ENCODE measurements at places on chromosomes 1 and 21.
A peak's percentile ranks its signal among the peaks of the same experiment; 100 is the strongest.

- H3K27ac ChIP-seq, result peak overlapping the region; percentile 39
- peaks cover 34% of the 10 kb centered on the region for H3K36me3 ChIP-seq
Measured at GRCh38 chr1:8352471-8352845, 34.5 kb downstream of the SLC45A1 start.

- H3K27me3 ChIP-seq, result no peaks in the 10 kb centered on the region
- H3K36me3 ChIP-seq, result no peaks in the 10 kb centered on the region
- H3K4me1 ChIP-seq, result peaks cover 3% of the 10 kb centered on the region
- H3K27ac ChIP-seq, result no peak overlapping the region
- DNase-seq, result no peak
- no peak overlapping the region for H3K4me3 ChIP-seq
Measured at GRCh38 chr1:203624341-203624712, 2.3 kb upstream of the ATP2B4 start.

- no peak for DNase-seq
- no peaks in the 10 kb centered on the region for H3K36me3 ChIP-seq
- no peaks in the 10 kb centered on the region for H3K4me1 ChIP-seq
- no peaks in the 10 kb centered on the region for H3K27me3 ChIP-seq
Measured at GRCh38 chr1:115411371-115412063, 73.5 kb upstream of the NGF start.

- H3K27me3 ChIP-seq, result no peaks in the 10 kb centered on the region
- no peak overlapping the region for H3K4me3 ChIP-seq
- no peaks in the 10 kb centered on the region for H3K36me3 ChIP-seq
- peaks cover 8% of the 10 kb centered on the region for H3K4me1 ChIP-seq
Measured at GRCh38 chr1:59752556-59753414, 62.0 kb upstream of the HOOK1 start.
